Hindlimb muscle (tissue), 1 donor: ENCODE measurements at places on chromosomes 5 and 9.

DNA sequence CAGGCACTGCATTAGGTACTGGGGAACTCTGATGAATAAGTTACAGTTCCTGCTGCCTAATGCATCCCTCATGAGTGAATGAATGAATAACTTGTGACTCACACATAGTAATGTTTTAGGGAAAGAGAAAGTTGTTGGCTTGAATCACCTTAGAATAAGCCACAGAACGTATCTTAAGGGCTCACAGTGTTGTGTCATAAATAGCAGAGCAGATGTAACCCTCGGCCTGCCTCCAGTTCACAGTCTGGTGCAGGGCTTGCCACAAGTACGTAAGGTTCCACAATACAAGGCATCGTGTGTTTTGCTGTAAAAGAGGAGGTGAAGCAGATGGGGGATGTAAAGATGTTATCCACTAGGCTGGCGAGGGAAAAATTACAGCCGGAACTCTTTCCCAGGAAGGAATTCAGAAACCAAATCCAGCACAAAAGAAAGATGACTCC lies 218.7 kb downstream of the TRPM3 start:
- peak; percentile 27 for DNase-seq

DNA sequence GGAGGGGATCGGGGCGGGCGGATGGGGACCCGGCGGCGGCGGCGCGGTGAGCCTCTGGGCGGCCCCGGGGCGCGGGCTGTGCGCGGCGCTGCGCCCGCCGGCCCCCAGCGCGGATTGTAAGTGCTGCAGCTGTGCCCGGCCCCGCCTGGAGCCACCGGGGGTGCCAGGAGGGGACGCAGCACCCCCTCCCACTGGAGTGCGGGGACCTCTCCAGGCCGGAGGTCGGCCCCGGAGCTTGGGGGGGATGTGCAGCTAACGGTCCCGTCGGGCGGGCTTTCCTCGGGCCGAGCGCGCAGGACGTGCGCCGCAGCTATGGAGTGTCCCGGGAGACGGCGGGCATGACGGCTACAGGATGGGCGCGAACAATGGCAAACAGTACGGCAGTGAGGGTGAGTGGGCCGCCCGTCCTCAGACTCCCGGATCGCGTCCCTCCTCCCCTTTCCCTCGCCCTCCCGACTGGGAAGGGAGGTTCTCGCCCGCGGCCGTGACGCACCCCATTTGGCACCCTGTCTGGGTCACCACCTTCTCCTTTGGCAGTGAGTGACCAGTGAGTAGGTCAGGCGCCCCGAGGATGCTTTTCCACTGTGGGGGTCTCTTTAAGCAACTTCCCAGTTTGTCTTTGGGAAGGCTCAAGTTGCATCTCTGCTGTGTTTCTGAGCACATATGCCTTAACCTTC lies 483 bp downstream of the FBXL7 start:
- peak; percentile 57 for DNase-seq

DNA sequence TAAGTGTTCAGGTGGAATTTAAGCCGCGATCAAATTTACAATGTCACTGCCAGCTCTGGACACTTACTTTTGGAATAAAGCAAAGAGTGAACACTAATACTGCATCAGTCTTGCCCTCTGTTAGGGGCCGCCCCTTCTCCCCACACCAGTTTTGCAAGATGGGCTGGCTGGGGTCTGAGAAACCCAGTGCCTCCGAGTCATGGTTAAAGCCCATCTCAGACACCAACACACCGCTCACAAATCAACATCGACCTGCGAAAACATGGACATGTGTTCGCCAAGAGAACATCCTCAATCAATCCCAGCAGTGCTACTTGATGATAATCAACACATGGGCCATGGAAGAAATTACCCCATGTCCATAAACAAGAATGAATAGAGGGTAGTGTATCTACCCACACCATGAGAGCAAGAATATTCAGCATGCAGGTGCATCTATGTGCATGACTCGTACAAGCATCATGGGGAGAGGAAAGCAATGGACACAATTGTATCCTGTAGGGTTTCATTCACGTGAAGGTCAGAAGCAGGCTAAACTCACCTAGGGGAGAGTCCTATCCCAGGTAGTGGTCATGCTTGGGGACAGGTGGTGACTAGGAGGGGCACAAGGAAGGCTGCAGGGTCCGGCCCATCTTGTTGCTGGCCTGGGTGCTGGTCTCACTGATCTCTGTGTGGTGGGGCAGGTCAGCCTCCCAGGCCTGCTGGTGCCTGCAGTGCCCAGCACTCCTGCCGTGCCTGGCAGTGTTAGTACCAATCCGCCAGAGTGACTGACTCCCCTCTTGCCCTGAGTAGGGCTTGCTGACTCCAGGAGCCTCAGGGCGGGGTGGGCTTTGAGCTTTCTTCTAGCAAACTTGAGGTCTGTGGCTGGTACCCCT lies 5.0 kb downstream of the S1PR3 start:
- no peak for DNase-seq

DNA sequence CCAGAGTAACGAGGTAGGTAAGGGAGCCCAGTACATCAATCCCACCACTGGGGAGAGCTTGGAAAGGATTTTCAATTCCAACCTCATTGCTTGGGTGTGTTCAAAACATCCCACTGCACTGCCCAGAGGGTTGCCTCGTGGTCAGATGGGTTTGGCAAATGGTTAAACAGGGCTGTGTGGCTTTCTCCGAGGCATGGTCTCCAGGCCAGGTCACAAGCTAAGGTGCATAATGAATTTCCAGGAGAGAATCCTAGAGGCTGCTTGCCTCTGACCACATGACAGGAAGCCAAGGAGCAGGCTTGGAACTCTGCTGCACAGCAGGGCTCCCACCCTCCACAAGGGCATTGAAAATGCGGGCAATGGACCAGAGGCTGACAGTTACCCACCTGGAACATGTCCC lies 51.6 kb downstream of the DAP start:
- no peak for DNase-seq

DNA sequence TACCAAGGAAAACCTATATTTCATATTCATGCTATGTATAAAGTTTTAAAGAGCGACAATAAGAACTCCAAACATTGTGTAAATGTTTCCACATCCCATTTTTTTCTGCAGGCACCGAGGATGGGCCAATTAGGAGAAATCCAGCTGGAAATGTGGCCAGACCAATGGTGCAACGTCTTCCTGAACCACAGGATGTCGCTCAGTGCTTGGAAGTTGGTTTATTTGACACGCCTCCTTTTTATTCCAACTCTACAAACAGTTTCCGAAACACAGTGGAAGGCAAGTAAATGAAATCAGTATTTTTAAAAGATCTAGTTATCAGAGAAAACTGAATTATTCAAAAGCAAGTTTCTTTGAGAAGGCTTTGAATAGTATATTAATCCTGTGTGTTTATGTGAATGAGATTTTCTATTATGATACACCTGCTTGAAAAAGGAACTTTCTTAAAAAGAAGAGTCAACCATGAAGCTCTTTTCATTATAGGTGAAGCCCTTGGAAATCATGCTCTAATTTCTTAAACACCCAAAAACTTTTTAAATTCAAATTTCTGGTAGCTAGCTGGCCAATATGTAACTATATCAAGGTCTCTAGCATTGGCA lies 9.1 kb downstream of the TYRP1 start:
- peak; percentile 66 for DNase-seq

GRCh38 chr5:150323092-150323491 lies 20.4 kb upstream of the ARSI start:
- no peak for DNase-seq

DNA sequence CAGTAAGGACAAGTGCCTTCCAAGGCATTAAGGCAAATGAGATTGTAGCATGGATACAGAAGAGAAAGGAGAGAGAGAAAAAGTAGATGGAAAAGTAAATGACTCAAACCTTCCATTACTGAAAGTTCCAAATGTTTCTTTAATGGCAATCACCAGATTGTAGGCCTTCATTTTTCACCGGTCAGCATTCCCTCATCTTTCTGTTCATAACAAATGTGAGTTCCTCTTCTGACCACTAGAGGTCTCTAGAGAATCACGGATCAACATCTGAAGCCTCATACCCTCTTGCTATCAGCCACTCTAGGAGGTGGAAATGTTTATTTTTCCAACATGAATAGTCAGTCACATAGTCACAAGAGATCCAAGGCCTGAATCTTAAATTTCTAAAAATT lies 73.6 kb upstream of the RPS23 start:
- DNase-seq: peak; percentile 79

DNA sequence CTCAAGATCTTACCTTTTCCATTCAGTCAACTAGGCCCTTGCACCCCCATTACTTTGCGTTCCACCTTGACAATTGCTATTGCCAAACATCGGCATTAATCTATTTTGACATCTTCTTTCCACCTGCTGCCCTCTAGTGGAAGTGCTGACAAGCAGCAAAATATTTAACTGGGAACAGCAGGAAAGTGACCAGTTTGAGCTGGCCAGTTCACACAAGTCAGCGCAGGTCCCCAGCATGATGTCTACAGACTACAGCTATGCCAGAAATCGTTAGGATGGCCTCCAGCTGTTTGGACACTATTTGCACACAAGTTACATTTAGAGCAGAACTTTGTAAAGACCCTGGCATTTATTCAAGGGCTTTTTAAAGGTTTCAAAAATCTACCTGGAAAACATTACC lies 160.1 kb downstream of the GHR start:
- DNase-seq: peak; percentile 54

DNA sequence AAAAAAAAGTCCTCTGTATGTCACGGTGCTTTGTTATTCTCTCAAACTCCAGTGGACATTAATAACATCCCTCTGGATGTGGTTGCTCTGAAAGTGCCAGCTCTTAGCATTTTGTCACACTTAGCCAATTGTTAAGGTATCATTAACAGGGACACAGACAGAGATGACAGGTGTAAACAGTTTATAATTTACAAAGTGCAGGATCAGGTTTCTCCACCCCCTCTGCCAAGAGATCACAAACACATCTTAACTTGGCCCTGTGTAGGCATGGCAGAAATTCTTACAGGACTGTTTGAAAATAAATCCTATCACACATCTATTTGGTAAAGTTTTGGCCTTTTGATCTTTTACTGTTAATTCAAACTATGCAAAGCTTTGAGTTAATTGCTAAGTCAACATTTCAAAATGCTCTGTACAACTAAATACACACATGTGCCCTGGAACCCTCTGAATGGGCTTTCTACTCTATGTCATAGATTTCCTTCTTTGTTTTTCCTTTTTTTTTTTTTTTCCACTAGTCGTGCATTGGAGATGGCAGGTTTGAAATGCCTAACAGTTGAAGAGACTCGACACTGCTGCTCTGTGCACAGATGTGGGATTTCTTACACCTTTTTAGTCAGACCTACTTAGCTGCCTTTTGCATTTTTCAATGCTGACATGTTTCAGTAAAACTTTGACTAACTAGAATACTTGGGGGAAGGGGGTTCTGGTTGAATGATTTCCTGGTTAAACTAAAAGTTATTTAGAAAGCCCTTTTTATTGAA lies 41.7 kb downstream of the SEMA6A start:
- no peak for DNase-seq

- no peak for DNase-seq
Observed at GRCh38 chr5:122877518-122877917, 32.1 kb downstream of the SNX24 start.

DNA sequence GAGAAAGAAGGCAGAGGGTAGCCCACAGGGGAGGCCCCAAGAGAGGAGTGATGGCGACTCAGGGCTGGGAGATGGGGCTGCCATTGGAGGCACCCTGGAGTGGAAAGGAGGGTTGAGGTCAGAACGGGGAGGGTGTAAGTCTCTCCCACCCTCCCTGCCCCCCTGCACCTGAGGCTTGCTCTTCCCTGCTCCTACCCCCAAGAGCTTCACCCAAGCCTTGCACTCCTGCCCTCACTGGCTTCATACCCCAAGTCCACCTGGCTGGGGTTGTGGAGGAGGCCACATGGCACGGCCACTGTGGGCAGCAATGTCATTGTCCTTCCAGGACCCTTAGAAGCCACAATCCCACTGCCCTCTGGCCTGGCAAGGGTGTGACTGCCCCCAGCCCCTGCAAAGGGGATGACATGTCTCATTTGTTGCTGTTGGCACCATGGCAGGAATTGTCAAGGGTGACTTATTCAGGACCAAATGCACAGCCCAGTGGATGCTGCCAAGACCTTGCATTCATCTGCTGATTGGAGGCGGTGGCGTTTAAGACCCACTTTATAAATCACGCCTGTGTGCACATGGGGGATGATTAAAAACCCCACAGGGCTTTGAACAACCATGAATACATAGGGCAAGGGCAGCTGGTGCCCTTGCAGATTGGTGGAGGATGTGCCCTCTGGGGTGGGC lies 47.6 kb upstream of the RNU6ATAC start:
- DNase-seq: no peak

DNA sequence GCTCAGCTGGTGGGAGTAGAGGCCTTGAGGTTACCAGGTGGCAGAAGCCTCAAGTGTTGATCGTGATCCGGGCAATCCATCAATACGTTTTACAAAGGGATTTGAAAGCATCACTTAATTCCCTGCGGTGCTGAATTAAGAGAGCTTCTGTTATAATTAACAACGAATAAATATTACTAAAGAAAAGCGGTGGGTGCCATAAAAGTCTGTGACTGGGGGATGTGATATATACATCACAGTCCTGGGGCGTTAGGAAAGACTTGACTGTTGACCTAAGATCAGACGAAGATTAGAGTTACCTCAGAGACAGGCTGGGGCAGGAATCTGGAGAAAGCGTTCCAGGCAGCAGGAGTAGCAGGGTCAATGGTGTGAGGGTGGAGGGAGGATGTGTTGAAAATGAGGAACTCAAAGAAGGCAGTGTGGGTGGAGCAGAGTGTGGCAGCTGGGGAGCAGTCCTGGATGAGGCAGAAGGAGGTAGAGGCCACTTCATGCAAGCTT lies 6.7 kb upstream of the C5orf63 start:
- DNase-seq: no peak

GRCh38 chr5:58054018-58054417 lies 405.9 kb downstream of the PLK2 start:
- DNase-seq: no peak

DNA sequence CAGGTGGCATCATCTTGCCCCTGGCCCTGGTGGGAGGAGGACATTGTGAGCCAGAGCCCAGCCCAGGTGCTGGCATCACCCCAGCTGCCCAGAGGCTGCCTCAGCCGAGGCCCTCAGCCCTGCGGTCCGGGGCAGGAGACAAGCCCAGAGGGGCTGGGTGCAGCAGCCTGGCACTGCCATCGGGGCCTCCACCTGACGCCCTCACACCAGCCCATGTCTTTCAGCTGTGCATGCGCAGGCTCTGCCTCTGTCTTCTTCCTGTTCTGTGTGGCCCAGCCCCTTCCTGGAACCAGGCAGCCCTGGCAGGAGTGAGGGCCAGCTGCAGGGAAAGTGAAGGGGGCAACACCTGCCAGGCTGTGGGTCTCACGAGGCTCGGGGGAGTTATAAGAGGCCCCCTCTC lies 4.8 kb upstream of the CEL start:
- no peak for DNase-seq

GRCh38 chr5:43556857-43557542 lies at the start of gene PAIP1:
PAIP1 (minus strand) TSS chr5:43557077; CDS start chr5:43556846, 231 bp downstream.
- peak; percentile 91 for DNase-seq

- DNase-seq: no peak
Observed at GRCh38 chr9:129714511-129715061, 38.3 kb downstream of the PTGES start.

GRCh38 chr5:26645659-26646058 lies 392.7 kb downstream of the CDH9 start:
- DNase-seq: no peak
